ENCODE measurements at places on chromosomes 2 and 18.

DNA sequence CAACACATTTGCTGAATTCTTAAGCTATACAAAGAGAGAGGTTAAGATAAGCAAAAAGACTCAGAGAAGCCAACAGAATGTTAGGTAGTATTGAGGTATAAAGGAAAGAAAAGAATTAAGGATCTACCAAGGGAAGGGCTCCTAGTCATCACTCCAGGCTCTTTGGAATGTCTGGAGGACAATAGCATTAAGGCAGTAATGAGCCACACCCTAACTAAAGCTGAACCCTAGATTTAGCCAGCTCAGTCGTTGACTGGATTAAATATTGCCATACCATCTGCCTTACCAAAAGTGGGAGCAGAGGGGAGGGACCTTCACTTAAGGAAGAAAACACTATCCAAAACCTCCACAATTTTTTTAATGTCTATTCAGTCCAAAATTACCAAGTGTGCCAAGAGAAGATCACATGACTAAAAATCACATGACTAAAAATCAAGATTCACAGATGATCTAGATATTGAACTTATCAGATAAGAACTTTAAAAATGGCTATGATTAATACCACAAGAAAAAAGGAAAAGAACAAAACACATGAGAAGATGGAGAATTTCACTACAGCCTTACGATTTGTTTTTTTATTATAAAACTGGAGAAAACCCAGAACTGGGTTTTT is 59.7 kb downstream of the EXOC6B start:
- DNase-seq = peak; percentile 12

GRCh38 chr2:110766291-110766690 is 33.9 kb downstream of the ACOXL start:
- no peak for DNase-seq

DNA sequence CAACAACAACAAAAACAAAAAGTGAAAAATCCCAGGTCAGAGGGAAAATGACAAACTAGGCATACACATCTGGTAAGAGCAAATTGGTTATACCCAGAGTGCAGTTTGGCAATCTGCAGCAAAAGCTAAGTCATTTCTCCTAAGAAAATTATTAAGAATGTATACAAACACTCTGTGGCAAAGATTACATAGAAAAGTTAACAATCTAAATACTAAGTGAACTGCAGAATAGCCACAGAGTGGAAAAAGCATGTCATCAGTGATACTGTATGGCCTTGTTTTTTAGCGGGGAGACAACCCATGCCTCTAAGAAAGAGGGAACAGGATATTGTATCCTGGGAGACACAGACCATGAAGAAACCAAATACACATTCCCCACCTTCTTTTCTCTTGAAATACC is 136.0 kb upstream of the ITGB6 start:
- peak; percentile 34 for DNase-seq

DNA sequence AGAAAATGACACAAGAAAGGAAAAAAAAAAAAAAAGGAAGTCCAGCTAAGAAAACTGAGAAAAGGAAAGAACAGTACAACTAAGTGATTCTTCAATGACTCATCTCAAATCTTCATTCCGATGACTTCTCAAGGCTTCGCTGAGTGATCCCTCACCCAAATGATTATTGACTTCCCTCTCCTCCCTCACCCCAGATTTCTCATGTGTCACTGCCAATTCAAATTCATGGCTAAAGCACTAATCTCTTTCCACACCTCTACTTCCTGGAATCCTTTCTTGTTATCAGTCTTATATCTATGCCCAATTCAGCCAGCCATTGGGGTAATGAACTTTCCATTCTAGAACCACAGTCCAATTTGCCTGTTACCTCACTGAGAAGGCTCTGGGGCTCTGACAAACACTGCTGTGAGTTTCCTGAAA is 7.2 kb upstream of the ABCB11 start:
- DNase-seq = no peak

DNA sequence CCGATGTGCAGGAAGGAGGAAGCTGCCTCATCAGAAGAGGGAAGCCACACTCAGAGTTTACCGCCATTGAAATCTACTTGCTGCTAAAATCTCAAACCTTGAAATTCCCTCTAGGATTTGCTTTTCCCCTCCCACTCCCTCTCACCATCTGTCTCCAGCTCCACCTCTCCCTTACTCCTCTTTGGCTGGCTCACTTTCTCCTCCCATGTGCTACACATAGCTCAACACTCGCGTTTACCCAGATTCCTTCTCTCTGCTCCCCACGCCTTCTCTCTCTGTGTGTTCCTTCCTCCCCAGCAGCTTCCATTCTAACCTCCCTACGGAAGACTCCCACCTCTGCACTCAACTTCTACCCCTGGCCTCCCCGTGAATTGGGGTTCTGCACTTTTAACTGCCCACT is 143.1 kb downstream of the DNER start:
- no peak for DNase-seq

GRCh38 chr2:121489911-121490583 is 40.6 kb upstream of the RNU4ATAC start:
- peak; percentile 79 for DNase-seq
